ENCODE measurements at places on chromosomes 16 and 17.

DNA sequence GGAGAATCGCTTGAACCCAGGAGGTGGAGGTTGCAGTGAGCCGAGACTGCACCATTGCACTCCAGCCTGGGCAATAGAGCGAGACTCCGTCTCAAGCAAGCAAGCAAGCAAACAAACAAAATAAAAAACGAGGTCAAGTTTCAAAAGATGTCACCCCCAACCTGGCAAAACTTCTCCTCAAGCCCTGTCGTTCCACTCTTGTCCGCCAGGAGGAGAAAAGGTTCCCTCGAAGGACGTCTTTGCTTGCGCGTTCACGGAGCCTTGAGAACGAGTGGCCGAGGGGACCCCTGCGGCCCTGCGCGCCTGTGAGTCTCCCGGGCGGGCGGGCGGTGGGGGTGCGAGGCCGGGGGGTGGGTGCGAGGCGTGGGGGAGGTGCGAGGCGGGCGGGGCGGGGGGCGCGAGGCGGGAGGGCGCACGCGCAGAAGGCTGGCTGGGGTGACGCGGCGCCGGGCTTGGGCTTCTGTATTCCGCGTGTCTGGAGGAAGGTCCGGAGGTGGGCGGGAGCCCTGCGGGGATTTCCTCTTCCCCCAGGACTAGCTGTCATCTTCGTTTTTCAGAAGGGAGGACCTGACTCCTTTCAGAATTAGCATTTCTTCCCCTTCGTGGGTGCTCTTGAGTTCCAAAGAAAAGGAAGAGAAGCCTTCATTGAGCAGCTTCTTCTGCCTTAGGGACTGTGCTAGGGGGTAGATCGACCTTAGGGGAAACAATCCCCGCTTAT, 3.7 kb downstream of the SLC52A1 start:
- no peak for DNase-seq

DNA sequence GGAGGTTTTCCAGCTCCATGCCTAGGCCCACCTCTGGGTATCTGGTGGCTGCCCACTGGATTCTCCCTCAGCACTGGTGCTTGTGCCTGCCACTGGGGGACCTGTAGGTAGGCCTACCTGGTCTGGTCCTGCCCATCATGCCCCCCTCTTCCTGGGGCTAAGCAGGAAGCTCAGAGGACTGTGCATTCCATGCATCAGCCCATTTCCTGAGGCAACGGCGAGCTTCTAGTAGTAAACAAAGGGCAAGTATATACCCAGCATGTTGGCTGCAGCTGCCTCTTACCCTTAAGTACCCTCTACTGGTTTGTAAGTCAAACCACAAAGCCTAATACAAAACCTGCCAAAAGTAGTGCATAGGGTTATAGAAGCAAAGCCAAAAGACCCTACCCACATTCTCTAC, 37.5 kb downstream of the SDR42E1 start:
- DNase-seq: no peak

DNA sequence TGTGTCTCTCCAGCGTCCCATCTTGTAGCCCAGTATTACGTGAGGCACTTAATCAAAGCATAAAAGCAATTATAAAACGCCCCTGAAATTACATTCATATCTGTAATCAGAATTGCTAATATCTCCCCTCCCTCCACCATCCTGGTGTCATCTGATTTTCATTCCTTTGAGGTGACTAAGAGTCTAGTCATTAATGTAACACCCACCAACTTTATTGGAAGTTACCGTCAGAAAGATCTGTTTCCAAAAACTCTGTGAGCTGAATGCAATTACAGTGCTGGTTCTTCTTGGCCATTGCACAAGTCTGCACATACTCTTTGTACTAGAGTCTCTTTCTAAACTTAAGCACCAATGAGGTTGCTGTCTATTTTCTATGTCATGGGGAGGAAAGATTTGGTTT, 12.5 kb upstream of the MAF start:
- DNase-seq: no peak

GRCh38 chr16:58040945-58041627, 15.5 kb downstream of the MMP15 start:
- no peak for DNase-seq

- no peak for DNase-seq
Observed at GRCh38 chr17:51270636-51271035, 10.3 kb downstream of the UTP18 start.

- no peak for DNase-seq
Observed at GRCh38 chr17:57442914-57443571, 186.7 kb downstream of the MSI2 start.

GRCh38 chr17:50347117-50347893, 1.4 kb downstream of the XYLT2 start:
- peak; percentile 38 for DNase-seq

DNA sequence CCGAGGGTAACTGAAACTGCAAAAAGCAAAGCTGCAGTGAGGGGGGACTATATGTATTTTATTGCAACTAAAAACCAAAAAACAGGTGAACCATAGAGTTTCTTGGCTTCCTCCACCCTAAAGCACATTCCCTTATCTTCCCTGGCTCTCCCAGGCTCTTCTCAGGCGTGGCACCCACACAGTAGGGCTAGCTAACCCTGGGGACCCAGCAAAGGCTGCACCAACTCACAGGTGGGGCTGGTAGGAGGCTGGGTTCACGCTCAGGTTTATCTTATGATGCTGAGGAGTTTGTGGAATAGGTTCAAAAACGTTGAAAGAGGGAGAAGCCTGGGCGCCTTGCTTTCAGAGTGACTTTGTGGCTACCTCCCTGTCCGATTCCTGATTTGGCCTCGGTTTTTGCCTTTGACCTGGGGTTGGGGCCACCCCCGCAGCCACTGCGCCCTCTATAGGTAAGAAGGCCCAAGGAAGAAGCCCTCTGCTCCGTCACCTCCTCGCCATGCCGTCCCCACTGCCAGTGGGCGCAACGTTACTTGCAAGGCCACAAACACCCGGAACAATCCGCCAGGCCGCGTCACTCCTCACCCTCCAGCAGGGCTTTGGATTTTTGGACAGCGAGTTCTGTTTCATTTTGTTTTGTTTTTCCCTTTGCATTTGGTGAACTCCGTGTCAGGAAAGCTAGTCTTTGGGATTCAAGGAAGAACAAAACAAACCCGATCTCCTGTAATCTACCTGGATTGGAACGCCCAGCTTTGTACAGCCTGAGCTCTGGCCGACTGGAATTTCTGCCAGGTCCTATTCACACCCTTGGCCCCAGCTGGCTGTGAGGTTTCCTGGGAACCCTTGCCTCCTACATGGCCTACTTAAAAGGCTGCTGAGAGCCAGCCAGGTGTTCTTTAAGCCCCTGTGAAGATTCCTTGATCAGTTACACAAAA, 60.8 kb downstream of the TBC1D16 start:
- peak; percentile 88 for DNase-seq

- peak; percentile 40 for DNase-seq
Observed at GRCh38 chr17:58336456-58337209, 8.0 kb upstream of the TSPOAP1 start.

DNA sequence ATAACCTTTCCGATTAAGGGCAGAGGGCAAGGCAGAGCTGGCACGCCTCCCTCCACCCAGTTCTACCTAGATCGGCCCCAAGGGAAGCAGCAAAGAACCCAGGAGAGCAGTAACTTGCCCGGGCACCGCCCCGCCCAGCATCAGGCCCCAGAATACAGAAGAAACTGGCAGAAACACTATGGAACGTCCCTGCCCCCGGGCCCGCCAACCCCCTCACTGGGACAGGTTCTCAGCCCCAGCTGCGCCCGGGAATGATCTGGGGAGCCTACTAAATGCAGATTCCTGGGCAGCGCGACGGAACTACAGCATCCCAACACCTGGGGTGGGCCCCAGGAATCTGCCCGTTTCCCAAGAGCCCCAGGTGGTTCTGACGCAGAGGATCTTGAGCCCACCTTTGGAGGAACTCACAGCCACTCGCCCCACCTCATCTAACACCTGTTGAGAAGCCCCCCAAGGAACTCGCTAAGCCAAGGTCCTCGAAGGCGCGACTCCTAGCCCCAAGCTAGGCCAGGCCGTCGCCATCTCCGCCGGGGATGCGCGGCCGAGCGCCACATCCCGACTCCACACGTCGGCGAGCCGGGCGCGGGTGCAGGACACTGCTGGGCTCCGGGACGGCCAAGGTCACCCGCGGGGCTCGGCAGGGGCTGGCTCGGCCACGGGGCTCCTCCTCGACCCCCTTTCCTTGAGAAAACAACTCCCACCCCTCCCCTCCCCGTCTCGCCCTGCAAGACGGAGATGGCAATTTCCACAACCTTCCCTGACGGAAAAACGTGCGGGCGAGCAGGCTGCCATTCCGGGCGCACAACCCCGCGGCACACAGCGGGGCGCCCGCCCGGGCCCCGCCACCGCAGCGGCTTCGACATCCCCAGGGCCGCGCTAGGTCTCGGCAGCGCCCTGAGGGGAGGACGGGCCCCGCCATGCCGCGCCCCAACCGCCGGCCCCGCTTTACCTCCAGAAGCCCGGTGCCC, 913 bp downstream of the CDIP1 start:
- no peak for DNase-seq

GRCh38 chr17:6641247-6641863, 495 bp downstream of the TXNDC17 start:
- no peak for DNase-seq

DNA sequence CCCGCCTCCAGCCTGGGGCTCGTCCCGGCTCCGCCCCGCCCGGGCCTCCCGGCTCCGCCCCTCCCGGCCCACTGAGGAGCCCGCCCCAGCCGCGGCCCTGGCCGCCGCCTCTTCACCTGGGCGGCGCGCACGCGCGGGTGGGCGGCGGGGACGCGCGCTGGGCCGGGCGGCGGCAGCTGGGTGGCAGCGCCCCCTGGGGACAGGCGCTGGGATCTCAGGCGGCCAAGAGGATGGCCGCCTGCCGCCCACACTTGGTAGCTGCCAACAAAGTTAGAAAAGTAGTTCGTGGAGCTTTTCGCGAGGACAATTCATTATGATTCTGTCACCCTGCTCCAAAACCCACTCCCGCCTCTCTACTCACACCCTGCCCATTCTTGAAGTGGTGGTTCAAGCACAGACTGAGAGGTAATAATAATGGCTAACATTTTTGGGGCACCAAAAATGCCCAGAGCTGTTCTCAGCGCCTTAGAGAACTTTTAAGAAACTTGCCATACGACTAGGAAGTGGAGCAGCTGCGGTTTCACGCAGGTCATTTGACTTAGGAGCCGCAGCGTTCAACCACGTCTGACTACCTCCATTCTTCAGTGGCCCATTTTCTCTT, 340 bp upstream of the MYO1D start:
- peak; percentile 96 for DNase-seq

DNA sequence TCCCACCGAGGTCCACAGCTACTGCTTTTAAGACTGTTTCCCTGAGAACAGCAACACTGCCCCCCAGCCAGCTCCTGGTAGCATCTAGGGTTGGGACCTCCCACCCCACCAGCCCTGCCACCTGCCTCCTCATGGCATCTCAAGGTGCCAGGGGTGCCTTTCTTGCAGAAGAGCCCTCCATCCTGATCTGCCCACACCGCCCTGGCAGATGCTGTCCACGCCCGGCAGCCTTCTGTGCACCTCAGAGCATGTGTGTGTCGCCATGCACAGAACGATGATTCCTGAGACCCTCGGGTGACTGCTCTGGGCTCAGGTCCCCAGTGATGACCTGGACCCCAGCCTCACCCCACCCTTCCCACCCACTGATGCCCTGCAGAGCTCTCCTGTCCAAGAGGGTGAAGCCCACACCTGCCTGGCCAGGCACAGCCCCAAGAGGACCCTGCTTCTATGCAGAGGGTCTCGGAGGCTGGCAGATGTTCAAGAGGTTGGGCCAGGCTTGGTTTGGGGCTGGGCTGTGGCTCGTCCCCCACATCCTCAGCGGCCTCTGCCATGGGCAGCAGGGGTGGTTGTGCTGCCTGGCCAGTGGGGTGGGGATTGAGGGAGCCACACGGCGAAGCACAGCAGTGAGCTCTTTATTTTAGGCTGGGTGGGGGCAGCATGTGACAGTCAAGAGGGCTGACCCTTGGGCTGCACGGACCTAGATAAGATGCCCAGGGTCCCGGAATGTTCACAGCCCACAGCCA, 5.2 kb upstream of the SPATA2L start:
- DNase-seq: no peak

- DNase-seq: no peak
Observed at GRCh38 chr16:72410492-72410891, 238.5 kb upstream of the PMFBP1 start.

GRCh38 chr16:55443434-55444346, 35.3 kb upstream of the MMP2 start:
- DNase-seq: no peak

DNA sequence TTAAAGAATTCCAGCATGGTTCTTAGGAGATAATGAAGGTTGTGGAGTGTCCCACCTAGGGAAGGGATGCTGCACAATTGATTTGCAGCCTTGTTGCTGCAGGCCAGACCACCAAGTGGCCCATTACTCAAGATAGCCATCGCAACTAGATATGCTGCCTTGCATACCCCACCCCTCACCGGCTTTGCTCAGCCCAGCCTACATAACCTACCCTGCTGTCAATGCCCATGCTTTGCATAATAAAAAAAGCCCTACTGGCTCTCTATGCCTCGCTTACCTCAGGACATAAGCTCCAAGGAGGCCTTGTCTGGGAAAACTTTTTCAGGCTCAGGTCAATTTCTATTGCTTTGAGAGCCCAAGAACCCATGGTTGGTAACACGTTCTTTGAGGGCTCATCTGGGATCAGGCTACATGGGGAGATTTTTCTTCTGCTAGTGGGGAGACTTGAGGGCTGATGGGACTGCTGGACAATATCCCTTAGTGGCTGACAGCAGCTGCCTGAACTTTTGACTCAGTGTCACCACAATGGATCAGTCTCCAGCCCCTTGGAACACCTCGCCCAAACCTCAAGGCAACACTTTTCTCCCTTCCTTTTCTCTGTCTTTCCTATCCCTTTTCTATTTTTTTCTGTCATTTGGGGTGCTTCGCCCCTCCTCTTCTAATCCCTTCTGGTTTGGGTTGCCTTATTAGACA, 38.3 kb downstream of the SCPEP1 start:
- DNase-seq: no peak

- DNase-seq: no peak
Observed at GRCh38 chr16:86281421-86281820, 228.9 kb upstream of the FOXF1 start.

GRCh38 chr16:30457256-30457655, 11.6 kb upstream of the SEPHS2 start:
- DNase-seq: no peak

GRCh38 chr17:65750631-65751115, 189.2 kb upstream of the AXIN2 start:
- no peak for DNase-seq

DNA sequence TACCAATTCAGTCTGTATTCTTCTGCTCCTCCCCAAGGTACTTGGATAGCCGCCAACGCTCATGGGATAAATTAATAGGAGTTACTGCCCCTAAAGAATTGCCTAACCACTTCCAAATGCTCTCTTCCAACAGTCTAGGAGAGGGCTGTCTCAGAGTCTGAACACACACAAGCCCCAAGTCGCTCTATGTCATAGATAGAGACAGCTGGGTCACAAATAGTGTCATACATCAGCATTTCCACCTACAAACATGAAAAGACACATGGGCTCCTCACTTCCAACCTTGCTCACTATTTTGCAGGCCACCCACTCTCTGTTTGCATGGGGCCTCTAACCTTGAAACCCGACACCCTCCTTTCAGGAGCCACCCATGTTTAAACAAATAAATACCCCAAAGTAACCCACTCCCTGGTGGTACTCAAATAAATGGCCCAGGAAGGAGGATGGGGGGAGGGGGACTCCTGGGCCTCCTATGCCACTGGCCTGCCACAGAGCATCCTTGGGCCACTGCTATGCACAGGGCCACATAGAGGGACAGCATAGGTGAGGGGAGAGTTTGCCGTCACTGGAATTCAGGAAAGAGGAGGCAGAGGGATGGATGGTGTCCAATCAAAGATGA, 265.9 kb downstream of the SOX9 start:
- DNase-seq: no peak

- no peak for DNase-seq
Observed at GRCh38 chr17:76810956-76811355, 57.2 kb upstream of the MGAT5B start.
